ENCODE measurements at places on chromosomes 2 and 18. TPM values are rescaled to one million over a fixed set of nuclear protein-coding genes. Genes with fewer than 3 reads are reported as not detected.

GRCh38 chr2:24521162-24521857, 30.3 kb downstream of the NCOA1 start:
- no peak for DNase-seq
- H3K36me3 ChIP-seq, result no peaks in the 10 kb centered on the region
- no peak overlapping the region for H3K4me3 ChIP-seq
- H3K4me1 ChIP-seq, result peaks cover 5% of the 10 kb centered on the region
- H3K27me3 ChIP-seq, result no peaks in the 10 kb centered on the region

DNA sequence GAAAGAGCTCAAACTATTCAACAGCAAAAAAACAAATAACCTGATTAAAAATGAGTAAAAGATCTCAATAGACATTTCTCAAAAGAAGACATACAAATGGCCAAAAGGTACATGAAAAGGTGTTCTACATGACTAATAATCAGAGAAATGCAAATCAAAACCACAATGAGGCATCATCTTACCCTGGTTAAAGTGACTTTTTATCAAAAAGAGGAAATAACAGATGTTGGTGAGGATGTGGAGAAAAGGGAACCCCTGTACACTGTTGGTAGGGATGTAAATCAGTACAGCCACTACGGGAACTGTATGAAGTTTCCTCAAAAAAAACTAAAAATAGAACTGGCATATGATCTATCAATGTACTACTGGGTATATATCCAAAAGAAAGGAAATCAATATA, 39.8 kb upstream of the TMEM163 start:
- H3K36me3 ChIP-seq, result peaks cover 2% of the 10 kb centered on the region
- DNase-seq, result no peak
- no peak overlapping the region for H3K4me3 ChIP-seq
- H3K27ac ChIP-seq, result no peak overlapping the region

The CASP10 gene
- not detected for total RNA-seq

- no peak for DNase-seq
- H3K36me3 ChIP-seq, result peaks cover 2% of the 10 kb centered on the region
- H3K27me3 ChIP-seq, result no peaks in the 10 kb centered on the region
- H3K4me1 ChIP-seq, result no peaks in the 10 kb centered on the region
- no peak overlapping the region for H3K27ac ChIP-seq
Observed at GRCh38 chr18:46362533-46362932, 258.3 kb downstream of the HAUS1 start.

The PEX13 gene
- 25.0 TPM for total RNA-seq

DNA sequence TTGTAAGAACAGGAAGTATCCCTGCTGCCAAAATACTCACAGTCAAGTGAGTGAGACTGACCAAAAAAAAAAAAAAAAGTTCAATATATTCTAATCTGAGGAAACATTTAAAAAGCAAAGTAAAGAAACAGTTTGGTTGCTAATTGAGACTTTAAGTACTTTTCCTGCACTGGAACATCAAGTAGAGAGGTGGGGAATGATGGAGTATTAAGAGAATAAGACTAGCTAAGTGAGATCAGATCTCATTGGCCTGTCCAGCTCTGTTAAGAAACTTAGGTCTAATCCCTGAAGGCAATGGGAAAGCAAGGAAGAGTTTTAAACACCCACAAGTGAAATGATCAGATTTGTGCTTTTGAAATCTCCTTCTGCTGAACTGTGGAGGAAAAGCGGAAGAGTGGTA, 27.8 kb upstream of the MAP4K3 start:
- no peak overlapping the region for H3K27ac ChIP-seq
- H3K27me3 ChIP-seq, result no peaks in the 10 kb centered on the region
- H3K36me3 ChIP-seq, result peaks cover 4% of the 10 kb centered on the region
- H3K4me3 ChIP-seq, result no peak overlapping the region
- peaks cover 39% of the 10 kb centered on the region for H3K4me1 ChIP-seq
- DNase-seq, result no peak

The CNDP1 gene
- 0.22 TPM for total RNA-seq

DNA sequence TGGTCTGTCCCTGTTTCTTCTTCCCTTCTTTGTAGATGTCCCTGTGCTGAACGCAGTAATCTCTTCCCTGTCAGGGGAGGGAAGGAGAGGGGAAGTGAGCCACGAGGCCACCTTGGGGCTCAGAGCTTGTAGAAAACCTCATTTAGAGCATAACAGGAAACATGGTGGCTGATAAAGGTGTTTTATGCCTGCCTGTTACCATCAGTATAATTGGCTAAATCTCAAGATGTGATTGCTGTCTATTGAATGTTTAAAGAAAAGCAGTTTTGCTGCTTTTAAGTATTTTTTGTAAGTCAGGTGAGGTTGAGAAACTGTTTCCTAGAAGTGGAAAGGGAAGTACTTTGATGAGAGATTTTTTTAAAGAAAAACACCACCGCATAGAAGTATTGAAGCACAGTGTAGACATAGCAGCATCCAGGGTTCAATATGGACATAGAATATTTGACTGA, 59.7 kb upstream of the PDK1 start:
- no peaks in the 10 kb centered on the region for H3K4me1 ChIP-seq
- H3K27ac ChIP-seq, result no peak overlapping the region
- H3K27me3 ChIP-seq, result no peaks in the 10 kb centered on the region
- H3K4me3 ChIP-seq, result no peak overlapping the region
- H3K36me3 ChIP-seq, result peaks cover 5% of the 10 kb centered on the region

The ALKAL2 gene
- total RNA-seq, result 164 TPM

- no peaks in the 10 kb centered on the region for H3K27me3 ChIP-seq
- H3K4me1 ChIP-seq, result peaks cover 53% of the 10 kb centered on the region
- H3K27ac ChIP-seq, result peak overlapping the region; percentile 84
- H3K36me3 ChIP-seq, result no peaks in the 10 kb centered on the region
- no peak for DNase-seq
- no peak overlapping the region for H3K4me3 ChIP-seq
Observed at GRCh38 chr2:168461178-168461941, 5.3 kb downstream of the CERS6 start.

GRCh38 chr2:45938649-45939511, 287.4 kb downstream of the PRKCE start:
- H3K27me3 ChIP-seq, result no peaks in the 10 kb centered on the region
- peak overlapping the region; percentile 94 for H3K27ac ChIP-seq
- no peak for DNase-seq
- H3K4me3 ChIP-seq, result peak overlapping the region; percentile 40
- peaks cover 42% of the 10 kb centered on the region for H3K4me1 ChIP-seq

The TAF1B gene
- total RNA-seq, result 15.6 TPM

The BCL11A gene
- 15.4 TPM for total RNA-seq

- no peaks in the 10 kb centered on the region for H3K27me3 ChIP-seq
- H3K27ac ChIP-seq, result no peak overlapping the region
- peaks cover 6% of the 10 kb centered on the region for H3K4me1 ChIP-seq
Observed at GRCh38 chr2:240732911-240733622, 41.4 kb downstream of the AQP12A start.

- H3K36me3 ChIP-seq, result no peaks in the 10 kb centered on the region
- peaks cover 44% of the 10 kb centered on the region for H3K4me1 ChIP-seq
- peak overlapping the region; percentile 49 for H3K27ac ChIP-seq
- DNase-seq, result no peak
Observed at GRCh38 chr2:238418999-238419546, 7.7 kb upstream of the ASB1 start.

DNA sequence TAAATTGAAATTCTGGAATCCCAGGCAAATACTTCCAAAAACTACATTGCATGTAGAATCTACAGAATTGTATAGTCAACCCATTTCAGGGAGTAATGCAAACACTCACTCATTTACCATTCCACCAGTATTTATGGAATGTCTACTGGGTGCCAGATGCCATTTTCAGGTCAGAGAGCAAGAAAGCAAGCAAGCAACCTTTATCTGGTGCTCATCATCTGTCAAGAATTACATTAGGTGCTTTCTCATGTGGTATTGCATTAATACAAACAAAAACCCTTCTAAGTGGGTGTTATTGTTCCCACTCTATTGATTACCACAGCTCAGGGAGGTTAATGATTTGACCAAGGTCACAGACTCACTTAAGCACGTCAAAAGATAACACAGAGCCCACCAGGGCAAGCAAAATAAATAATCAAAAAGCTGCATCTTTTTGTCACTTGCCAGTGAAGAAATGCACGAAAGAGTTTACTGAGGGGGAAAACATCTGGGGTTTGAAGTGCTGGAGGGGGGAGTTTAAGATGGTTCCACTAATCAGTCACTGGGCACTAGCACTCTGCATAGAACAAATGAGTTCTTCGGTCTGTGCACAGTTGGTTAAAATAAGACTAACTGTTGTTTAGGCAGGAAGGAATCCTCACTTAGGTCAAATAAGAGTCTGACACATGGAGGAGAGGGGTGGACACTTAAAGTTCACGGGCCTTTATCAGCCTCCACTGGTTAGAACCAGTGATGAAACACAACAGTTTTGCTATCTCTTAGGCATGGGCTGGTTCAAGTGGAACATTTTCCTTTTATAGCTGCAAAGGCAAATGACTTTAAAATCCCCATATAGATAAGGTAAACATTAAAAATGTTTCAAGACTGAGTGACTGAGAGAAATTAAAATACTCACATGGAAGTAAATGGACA, 208.8 kb downstream of the CDH2 start:
- peak overlapping the region; percentile 81 for H3K27ac ChIP-seq
- H3K4me3 ChIP-seq, result no peak overlapping the region
- H3K4me1 ChIP-seq, result peaks cover 57% of the 10 kb centered on the region

- H3K27ac ChIP-seq, result peak overlapping the region; percentile 78
- no peak for DNase-seq
Observed at GRCh38 chr2:32360416-32360815, 3.6 kb downstream of the BIRC6 start.

Measured in chondrocyte (in vitro differentiated cells).